Suprapubic skin (tissue), 4 donors: ENCODE measurements at places on chromosomes 3 and 15. TPM values are rescaled to one million over a fixed set of nuclear protein-coding genes. Genes with fewer than 3 reads are reported as not detected.

GRCh38 chr3:195467641-195468390 is 25.0 kb upstream of the ACAP2 start:
- DNase-seq: no peak
- no peaks in the 10 kb centered on the region for H3K27me3 ChIP-seq
- H3K36me3 ChIP-seq: no peaks in the 10 kb centered on the region
- no peak overlapping the region for H3K27ac ChIP-seq
- H3K4me3 ChIP-seq: no peak overlapping the region

DNA sequence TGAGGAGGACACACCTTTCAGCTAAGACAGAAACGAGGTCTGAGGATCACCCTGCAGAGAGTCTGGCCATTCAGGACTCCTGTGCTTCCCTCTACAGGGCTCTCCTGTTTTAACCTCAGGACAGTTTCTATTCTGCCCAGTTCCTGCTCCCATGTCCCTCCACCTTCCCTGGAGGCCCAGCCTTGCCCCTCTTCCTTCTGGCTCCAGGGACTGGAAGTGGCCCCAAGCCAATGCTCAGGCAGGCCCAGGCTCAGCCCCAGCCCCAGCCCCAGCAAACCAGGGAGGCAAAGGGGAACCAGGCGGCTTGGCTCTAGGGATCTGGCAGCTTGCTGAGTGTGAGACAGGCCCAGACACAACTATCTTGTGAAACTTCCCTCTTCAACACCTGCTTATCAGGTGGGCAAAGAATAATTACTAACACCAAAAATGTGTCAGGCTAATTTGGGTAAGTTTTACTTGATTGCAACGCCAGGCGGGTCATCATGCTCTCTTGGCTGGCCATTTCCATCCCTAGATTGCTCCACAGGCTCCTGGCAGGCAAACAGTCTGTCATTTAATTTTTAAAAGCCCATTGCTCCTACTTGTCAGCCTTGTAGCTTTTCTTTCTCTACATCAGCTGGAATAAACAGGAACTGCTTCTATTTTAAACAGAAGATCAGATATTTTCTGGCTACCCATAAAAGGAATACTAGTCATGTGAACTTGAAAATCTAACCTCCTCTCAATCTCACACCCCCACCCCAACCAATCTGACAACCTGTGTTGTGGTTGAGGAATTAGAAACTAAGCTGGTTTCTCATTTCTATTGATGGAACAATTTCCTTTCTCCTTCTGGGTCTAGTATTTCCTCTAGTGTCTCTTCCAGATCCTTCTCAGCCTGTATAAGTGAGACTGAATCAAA is 33.5 kb downstream of the UPK1B start:
- no peak overlapping the region for H3K4me3 ChIP-seq
- DNase-seq: no peak
- H3K4me1 ChIP-seq: peaks cover 17% of the 10 kb centered on the region
- peaks cover 11% of the 10 kb centered on the region for H3K36me3 ChIP-seq
- H3K27ac ChIP-seq: no peak overlapping the region
- H3K27me3 ChIP-seq: no peaks in the 10 kb centered on the region

DNA sequence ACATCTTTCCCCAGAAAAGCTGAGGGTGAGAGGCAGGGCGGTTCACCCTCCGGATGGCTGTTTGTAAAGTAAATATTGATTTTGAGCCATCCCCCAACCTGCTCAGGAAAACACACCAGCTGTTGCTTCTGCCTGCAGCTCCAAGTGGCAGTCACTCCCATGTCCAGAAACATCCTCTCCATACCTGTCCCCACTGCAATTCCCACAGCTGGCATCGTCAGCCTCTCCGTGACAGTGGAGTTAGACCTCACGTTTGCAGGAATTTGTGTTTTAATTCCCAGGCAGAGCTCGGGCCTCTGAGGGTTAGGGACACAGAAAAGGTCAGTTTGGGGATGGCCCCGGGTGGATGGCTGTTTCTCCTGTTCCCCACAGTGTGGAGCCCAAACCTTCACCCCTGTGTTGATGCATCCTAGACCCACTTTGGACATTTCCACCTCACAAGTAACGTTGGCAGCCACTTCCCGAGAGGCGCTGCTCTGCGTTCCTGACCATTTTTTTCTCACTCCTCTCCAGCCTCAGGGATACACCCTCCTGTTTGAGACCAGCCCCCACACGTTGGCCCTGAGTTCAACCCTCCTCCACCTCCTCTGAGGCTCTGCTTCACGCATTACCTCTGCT is 11.8 kb upstream of the FAM174B start:
- H3K4me1 ChIP-seq: peaks cover 33% of the 10 kb centered on the region
- no peak overlapping the region for H3K4me3 ChIP-seq
- DNase-seq: no peak
- H3K27ac ChIP-seq: peak overlapping the region; percentile 12
- H3K36me3 ChIP-seq: no peaks in the 10 kb centered on the region

- peaks cover under 1% of the 10 kb centered on the region for H3K4me1 ChIP-seq
- no peak overlapping the region for H3K4me3 ChIP-seq
- no peak for DNase-seq
- no peaks in the 10 kb centered on the region for H3K36me3 ChIP-seq
- H3K27ac ChIP-seq: no peak overlapping the region
- H3K27me3 ChIP-seq: no peaks in the 10 kb centered on the region
Observed at GRCh38 chr3:23654571-23654970, 151.2 kb upstream of the UBE2E1 start.

DNA sequence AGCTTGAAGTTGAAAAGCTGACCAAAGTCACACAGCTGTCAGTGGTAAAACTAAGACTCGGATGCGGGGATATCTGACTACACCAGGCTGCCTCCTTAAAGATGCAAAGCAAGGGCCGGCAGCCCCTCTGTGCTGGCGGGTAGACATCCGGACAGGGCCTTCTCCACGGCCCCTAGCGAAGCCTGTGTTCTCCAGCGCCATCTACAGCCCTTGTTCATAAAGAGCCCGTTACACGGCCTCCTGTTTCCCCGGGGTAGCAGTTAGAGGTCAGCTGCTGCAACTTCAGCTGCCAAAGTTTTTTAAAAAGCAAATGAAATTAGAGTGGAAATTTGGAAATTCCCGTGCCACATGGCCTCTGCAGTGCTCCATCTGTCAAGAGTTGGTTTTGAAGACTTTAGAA is 383.0 kb downstream of the TBL1XR1 start:
- no peaks in the 10 kb centered on the region for H3K36me3 ChIP-seq
- DNase-seq: no peak
- no peak overlapping the region for H3K27ac ChIP-seq
- no peaks in the 10 kb centered on the region for H3K27me3 ChIP-seq

DNA sequence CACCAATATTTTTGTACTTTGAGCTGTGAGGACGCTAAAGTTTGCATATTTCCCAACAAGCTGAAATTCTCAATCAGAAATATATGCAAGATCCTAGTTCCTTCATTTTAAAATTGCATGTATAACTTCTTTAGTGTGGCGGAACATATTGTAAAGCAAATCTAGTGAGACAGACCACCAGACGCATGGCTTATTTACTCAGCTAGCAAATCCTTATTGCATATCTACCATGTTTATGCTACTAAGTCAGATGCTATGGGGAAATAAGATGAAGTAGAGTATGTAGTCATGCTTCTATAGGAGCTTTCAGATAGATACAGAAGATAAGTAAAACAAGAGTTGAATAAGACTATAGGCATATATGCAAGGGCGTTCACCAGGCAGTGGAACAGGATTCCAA is 62.0 kb downstream of the C3orf70 start:
- H3K4me3 ChIP-seq: no peak overlapping the region
- no peaks in the 10 kb centered on the region for H3K4me1 ChIP-seq
- no peak overlapping the region for H3K27ac ChIP-seq
- no peak for DNase-seq

- H3K4me1 ChIP-seq: peaks cover 23% of the 10 kb centered on the region
- H3K36me3 ChIP-seq: no peaks in the 10 kb centered on the region
- H3K27ac ChIP-seq: no peak overlapping the region
- H3K4me3 ChIP-seq: no peak overlapping the region
Observed at GRCh38 chr3:189170559-189170958, 1.2 kb upstream of the TPRG1 start.

- H3K36me3 ChIP-seq: no peaks in the 10 kb centered on the region
- peak overlapping the region; percentile 85 for H3K4me3 ChIP-seq
- H3K4me1 ChIP-seq: peaks cover 60% of the 10 kb centered on the region
- no peaks in the 10 kb centered on the region for H3K27me3 ChIP-seq
- peak overlapping the region; percentile 94 for H3K27ac ChIP-seq
Observed at GRCh38 chr15:73684581-73685455, 635 bp downstream of the CD276 start.

- H3K36me3 ChIP-seq: no peaks in the 10 kb centered on the region
- H3K4me3 ChIP-seq: no peak overlapping the region
Observed at GRCh38 chr3:107973961-107974360, 116.9 kb downstream of the CD47 start.

DNA sequence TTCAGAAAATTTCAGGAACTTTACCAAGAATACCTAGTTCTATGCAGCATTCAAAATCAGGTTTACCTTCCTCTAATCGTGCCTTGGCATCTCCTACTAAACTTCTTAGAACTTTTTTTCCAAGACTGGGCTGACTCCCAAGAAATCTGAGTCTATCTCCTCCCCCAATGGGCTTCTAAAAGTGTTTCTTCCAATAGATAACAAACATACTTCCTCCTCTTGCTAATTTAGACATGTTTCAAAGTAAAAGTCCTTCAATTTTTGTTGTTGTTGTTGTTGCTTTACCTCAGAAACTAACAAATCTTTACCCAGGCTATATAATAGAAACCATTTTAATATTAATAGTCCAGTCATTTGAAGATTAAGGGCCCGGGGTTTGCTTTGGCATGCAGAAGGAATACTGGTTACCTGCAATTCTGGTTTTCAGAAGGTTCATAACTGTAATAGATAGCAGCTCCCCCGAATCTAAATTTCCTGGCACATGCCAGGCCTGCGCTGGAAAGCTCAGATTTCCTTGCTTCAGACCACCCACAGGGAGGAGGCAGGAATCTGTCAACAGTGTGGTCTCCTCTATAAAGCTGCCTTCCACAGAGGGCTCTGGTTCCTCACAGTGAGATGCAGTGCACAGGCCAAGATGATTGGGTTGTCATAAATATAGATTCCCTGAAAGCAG is 188.7 kb downstream of the THRB start:
- DNase-seq: no peak
- H3K36me3 ChIP-seq: no peaks in the 10 kb centered on the region
- H3K4me3 ChIP-seq: no peak overlapping the region
- no peak overlapping the region for H3K27ac ChIP-seq
- H3K4me1 ChIP-seq: peaks cover 8% of the 10 kb centered on the region

- H3K27ac ChIP-seq: no peak overlapping the region
- no peak for DNase-seq
- H3K36me3 ChIP-seq: no peaks in the 10 kb centered on the region
- peaks cover 23% of the 10 kb centered on the region for H3K4me1 ChIP-seq
- peaks cover 10% of the 10 kb centered on the region for H3K27me3 ChIP-seq
Observed at GRCh38 chr15:74768099-74768770, 13.6 kb upstream of the CSK start.

DNA sequence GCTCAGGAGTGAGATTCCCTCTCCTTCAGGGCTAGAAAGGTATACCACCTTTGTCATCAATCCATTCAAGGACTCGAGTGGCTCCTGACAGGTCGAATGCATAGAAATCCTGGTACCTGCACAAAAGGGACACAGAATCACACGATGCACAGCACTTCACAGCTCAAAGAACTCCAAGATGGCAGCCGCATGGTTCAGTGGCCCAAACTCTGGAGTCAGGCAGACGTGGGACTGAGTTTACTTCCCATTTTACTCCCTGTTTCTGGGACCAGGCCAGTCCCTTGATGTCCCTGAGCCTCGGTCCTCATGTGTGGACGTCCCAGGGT is 536 bp downstream of the WDR73 start:
- no peaks in the 10 kb centered on the region for H3K27me3 ChIP-seq
- H3K4me1 ChIP-seq: peaks cover 55% of the 10 kb centered on the region
- peak overlapping the region; percentile 75 for H3K4me3 ChIP-seq
- no peak for DNase-seq
- H3K36me3 ChIP-seq: peaks cover 31% of the 10 kb centered on the region

- H3K27ac ChIP-seq: peak overlapping the region; percentile 18
- H3K4me1 ChIP-seq: peaks cover 76% of the 10 kb centered on the region
- no peak overlapping the region for H3K4me3 ChIP-seq
- DNase-seq: no peak
Observed at GRCh38 chr3:136955813-136956212, 2.0 kb upstream of the IL20RB start.

DNA sequence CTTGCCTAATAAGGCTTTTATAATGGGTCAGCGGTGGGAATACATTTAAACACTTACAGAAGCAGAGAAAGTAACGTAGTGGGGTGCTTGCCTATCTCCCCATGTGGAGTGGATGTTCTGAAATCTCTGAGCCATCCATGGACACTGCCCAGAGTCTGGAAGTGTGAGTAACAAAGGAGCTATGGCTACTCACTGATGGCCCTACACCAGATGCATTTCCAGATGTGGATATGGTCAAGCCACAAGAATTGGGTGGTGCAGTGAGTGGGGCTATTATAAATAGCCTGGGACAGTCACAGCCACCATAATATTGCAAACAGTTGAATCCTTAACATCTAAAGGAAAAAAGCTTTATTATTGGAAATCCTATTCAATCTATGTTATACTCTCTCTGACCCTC is 96.6 kb downstream of the CGNL1 start:
- no peak overlapping the region for H3K27ac ChIP-seq
- H3K36me3 ChIP-seq: no peaks in the 10 kb centered on the region
- peaks cover 17% of the 10 kb centered on the region for H3K4me1 ChIP-seq
- no peak overlapping the region for H3K4me3 ChIP-seq
- H3K27me3 ChIP-seq: no peaks in the 10 kb centered on the region

- DNase-seq: no peak
- no peaks in the 10 kb centered on the region for H3K36me3 ChIP-seq
- H3K4me3 ChIP-seq: no peak overlapping the region
Observed at GRCh38 chr3:197354568-197355001, 56.2 kb upstream of the DLG1 start.

DNA sequence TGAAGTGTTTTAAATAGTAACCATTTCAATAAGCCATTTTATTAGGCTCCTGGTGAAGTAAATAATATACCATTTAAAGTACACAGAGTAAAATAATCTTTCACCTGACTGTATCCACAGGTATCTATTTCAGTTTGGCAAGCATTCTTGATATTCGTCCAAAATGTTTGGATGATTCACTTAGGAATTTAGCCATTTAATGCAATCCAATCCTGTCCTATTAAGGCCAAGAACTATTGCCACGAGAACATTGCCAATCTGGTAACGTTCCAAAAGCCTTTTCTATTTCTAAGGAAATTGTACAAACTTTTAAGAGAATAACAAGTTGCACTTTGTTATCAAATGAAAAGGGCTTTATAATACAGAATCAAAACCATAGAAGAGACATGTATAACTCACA is 209.8 kb upstream of the THRB start:
- no peaks in the 10 kb centered on the region for H3K4me1 ChIP-seq
- no peaks in the 10 kb centered on the region for H3K36me3 ChIP-seq
- DNase-seq: no peak

Gene ALS2CL
- 260 TPM for total RNA-seq

Gene PXYLP1
- 10.7 TPM for total RNA-seq

Gene MYL3
- total RNA-seq: 1.4 TPM

Gene KNG1
- total RNA-seq: 0.44 TPM

Gene BSN
- 0.04 TPM for total RNA-seq

Gene NOX5
- total RNA-seq: 1.6 TPM

Gene AGBL1
- not detected for total RNA-seq

Gene TARS3
- 19.3 TPM for total RNA-seq

Gene NR1I2
- total RNA-seq: not detected
